ENCODE measurements at places on chromosomes 5 and 9.

- no peak for DNase-seq
These were observed 65.5 kb upstream of the BARHL1 start for GRCh38 chr9:132516911-132517310.

GRCh38 chr9:4197548-4197947, 102.3 kb downstream of the GLIS3 start:
- DNase-seq: no peak

DNA sequence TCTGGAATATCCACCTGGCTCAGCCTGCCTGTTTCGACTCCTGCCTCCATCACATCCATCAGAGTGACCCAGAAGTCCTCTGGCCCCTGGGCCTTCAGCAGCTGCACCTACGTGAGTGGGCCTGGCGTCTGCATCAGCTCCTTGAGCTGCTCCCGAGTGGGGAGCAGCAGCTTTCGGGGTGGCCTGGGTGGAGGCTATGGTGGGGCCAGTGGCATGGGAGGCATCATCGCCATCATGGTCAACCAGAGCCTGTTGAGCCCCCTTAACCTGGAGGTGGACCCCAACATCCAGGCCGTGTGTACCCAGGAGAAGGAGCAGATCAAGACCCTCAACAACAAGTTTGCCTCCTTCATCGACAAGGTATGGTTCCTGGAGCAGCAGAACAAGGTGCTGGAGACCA, 83.0 kb downstream of the SEC61B start:
- no peak for DNase-seq

DNA sequence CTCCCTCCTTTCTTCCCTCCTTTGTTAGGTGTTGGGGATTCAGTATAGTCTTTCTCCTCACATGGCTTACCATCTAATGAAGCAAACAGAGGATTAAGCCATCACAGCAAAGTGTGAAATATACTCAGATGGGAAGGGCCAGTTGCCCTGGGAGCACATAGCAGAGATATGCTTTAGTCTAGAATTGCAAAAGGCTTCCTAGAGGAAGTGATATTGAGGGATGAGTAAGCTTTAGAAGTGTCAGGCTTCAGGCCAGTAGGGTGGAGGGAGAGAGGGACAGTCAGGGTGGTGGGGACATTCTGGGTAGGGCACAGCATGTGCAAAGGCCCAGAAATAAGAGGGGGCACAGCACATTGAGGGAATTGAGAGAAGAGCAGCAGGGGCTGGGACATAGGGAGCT, 46.2 kb upstream of the GLRA1 start:
- DNase-seq: no peak

DNA sequence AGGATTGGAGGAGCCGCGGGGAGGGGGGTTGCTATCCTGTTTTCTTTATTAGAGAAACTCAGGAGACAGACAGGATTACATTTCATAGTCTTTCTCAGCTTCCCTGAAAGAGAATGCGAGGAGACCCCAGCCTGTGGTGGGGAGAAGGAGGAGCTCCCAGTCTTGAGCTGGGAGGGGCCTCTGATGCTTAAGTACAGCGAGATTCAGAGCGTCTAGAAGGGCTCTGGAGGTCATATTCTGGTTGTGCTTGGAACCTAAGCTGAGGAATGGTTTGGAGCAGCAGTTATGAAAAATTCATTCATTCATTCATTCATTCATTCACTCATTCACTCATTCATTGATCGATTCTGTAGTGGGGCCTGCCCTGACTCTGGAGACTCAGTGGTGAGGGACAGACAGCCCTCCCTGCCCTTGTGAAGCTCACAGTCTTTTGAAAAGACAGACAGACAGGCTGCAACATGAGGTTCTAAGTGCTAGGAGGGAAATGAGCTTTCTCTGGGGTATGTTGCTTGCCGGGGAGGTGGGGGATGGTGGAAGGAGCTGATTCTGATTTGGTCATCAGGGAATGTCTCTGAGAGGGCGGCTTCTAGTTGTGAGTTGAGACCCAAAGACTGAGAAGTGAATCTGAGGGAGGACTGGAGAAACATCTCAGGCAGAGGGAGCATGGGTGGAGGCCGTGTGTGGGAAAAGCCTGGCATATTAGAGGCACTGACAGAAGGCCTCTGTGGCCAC, 2.5 kb upstream of the SPRY4 start:
- no peak for DNase-seq

DNA sequence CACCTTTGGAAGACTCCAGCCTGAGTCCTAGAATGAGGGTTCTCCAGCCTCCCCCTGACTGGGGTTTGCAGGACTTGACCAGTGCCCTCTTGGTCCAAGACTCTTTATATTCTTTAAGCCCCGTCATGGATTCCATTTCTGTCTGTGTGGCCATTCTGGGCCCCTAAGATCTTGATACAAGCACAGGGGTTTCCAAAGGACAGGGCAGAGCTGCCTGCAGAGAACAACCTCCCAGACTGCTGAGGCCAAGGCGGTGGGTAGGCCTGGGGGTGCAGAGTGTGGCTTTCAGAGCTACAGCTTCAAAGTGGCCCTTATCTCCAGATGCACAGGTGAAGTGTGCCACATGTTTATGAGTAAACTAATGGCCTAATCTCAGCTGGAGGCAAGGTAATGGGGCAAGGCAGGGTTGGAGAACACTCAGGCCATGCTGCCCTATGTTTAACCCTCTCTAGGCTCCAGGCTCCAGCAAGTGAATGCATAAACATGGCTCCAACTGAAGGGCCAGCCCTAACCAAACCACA, 32.1 kb downstream of the FOXI1 start:
- DNase-seq: no peak

GRCh38 chr9:69223605-69224004, 49.5 kb downstream of the TJP2 start:
- DNase-seq: no peak

DNA sequence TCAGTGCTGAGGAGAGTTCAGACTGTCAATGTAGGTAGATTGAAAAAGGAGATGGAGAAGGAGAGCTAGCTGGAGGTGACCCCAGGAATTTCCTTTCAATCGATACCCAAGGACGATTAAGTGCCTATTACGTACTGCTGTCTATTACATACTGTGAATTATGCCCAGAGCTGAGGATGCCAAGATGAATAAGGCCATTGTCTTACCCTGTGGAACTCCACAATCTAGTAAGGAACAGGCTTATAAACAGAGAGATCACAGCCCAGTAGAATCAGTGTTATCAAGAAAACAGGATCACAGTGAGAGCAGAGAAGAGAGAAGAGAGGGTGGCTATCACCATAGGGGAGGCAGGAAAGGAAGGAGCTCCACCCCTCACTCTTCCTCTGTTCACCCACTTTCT, 54.1 kb upstream of the PDE8B start:
- DNase-seq: no peak

Data from KG1 (cell line).